Spinal cord (tissue), 10 donors: ENCODE measurements at places on chromosomes 5 and 9.

- DNase-seq, result no peak
These were observed 51.8 kb downstream of the WDR36 start for GRCh38 chr5:111143910-111144309.

DNA sequence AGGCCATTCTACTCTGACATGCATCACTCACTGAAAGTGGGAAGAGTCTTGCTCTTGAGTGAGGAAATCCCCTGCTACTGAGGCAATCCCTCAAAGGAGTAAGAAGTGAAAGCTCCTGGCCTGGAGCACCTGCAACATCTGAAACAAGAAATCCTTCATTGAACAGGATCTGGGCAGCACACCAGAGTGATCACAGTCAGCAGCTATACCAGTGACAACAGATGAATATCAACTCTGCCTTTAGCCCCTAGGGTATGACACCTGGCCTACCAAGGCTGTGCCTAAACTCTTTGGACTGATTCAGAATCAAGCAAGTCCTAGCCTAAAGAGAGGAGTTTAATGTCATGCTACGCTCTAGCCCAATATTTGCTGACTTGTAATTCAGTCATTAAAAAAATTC, 156.2 kb upstream of the CCDC152 start:
- DNase-seq, result no peak

DNA sequence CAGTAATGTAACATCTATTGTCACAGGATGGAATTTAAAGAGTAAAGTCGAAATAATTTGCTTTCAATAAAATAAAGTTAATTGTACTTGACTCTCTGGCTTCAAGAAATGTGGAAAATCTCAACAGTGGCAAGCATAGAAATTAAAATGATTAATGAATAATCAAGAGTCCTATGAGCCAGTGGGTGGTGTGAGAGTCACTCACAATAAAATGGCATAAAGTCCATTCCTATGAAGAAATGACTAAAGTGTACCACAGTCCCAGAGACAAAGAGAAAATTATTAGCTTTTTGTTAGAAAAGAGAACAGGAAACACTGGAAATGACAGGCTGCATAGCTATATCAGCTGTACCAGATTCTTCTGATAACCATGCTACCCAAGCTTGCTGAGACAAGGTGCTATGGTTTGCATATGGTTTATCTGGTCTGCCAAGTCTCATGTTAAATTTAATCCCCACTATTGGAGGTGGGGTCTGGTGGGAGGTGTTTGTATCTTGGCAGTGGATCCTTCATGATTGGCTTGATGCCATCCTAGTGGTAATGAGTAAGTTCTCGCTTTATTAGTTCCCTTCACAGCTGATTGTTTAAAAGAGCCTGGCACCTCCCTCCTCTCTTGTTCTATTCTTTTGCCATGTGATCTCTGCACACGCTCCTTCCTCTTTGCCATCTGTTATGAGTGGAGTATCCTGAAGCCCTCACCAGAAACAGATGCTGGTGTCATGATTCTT, 647.7 kb upstream of the ITGA1 start:
- no peak for DNase-seq

DNA sequence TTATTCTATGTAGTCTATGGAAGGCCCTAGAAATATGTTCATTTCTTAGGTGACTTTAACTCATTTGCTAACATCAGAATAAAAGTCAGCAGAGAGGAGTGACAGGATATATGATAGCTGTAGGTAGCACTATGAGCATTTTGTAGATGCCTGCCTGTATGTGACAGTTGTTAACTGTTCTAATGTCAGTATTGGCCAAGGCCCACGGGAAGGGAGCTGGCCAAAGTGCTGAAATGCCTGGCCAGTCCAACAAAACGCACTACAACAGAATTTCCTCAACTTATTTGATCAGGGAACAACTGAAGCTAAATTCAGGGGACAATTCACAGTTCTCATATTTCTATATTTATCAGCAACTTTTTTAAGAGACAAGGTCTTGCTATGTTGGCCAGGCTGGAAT, 20.8 kb downstream of the SV2C start:
- peak; percentile 54 for DNase-seq

DNA sequence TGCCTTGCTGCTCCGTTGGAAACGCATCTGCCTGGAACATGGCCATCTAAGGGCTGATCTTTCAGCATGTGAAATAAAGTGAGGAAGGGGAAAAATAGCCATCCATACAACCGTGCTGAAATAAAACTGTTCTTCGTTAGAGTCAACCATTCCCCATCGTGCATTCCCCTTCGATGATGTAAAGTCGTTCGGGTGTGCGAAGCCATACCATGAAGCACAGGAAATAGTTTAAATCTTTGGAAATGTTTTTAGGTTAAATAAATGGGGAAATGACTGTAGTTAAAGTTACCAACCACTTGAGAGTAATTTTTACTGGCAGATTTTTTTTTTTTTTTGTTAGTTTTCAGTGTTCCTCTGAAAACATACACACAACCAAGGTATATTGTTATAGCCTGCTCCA, 302.5 kb downstream of the SH3GL2 start:
- DNase-seq, result no peak

GRCh38 chr5:93598091-93599000, 15.3 kb downstream of the NR2F1 start:
- DNase-seq, result no peak

DNA sequence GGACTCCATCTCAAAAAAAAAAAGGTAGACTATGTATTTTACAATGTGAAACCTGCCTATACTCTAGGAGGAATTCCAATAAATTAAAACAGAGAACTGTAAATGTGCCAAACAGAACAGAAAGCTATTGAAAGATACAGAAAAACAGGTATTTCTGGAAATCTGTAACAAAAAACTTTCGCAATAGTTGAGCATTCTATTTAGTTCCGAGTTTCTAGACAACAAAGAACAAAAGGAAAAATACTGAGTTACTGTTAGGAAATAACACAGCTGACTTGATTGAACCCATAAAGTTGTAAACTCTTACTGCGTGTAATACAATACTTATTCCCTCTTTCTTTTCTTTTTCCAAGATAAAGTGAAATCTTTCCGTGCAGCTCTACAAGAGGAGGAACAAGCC, 18.6 kb downstream of the DIMT1 start:
- no peak for DNase-seq

- no peak for DNase-seq
These were observed 140.1 kb upstream of the MOCS2 start for GRCh38 chr5:53249529-53250200.
